ENCODE measurements at places on chromosomes 16 and 17.

- DNase-seq = no peak
Observed at GRCh38 chr16:23160082-23160481, 10.8 kb upstream of the USP31 start.

DNA sequence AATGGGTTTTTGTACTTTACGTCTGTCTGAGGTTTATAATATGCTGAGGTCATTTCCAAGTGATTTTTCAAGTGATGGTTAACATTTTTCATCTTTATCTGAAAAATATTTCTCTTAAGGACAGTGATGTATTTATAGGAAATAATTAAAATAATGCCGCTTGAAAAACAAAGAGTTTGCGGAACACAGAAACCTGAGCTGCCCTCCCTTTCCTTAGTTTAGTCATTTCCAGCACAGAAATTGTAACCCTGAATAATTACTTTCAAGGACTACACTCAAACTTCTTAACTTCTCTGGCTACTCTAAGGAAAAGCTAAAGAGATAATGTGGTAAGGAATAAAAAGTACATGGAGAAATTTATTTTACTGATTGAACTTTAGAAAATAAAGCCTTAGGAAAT is 54.6 kb downstream of the MRTFB start:
- DNase-seq = no peak

DNA sequence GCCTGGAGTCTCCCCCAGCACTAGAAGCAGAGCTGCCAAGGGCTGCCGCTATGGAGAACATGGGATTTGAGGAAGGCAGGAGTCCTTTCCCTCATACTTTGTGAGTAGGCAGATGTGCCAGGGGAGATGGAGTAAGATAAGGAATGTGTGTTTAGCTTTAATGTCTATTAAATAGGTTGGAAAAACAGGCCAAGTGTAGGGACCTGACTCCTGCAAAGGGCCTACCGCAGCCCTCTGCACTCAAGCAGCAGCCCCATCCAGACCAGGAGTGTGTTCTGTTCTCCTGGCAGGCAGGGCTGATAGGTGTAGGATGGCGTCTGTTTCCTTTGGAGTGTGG is 1.8 kb upstream of the MIF4GD start:
- no peak for DNase-seq

- DNase-seq = no peak
Observed at GRCh38 chr16:7716660-7717550, 384.3 kb downstream of the RBFOX1 start.

- DNase-seq = peak; percentile 59
Observed at GRCh38 chr16:61432421-61432820, 603.8 kb downstream of the CDH8 start.

DNA sequence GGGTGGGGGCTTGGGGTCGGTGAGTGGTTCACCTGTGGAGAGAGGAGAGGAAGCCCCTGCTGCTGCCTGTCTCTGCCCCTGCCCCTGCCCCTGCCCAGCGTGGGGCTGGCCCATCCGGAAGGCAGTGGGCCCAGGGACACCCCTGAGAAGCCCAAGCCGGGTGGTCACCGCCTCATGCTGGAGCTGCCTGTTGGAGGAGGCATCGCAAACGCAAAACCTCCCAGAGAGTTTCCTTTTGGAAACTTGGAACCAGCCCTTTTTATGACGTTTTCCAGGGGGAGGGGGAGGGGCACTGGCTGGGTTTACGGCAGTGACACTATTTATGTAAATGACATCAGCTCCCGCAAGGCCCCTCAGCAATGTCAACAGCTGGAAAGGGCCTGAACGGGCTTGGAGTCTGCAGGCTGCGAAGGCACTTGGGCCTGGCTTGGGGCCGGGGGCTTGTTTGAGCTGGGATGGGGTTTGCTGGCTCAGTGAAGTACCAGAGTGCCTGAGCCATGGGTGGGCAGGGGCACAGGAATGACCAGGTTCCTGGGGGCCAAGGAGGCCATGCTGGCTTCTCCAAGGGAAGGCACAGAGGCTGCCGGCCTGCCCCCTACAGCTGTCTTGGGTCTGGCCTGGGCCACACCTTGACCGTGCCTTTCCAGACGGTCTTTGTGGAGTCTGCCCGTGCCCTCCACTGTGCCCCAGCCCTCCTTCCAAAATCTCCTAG is 219.5 kb downstream of the NTN1 start:
- DNase-seq = peak; percentile 87

GRCh38 chr16:81610144-81610842 is 165.7 kb downstream of the CMIP start:
- peak; percentile 83 for DNase-seq

DNA sequence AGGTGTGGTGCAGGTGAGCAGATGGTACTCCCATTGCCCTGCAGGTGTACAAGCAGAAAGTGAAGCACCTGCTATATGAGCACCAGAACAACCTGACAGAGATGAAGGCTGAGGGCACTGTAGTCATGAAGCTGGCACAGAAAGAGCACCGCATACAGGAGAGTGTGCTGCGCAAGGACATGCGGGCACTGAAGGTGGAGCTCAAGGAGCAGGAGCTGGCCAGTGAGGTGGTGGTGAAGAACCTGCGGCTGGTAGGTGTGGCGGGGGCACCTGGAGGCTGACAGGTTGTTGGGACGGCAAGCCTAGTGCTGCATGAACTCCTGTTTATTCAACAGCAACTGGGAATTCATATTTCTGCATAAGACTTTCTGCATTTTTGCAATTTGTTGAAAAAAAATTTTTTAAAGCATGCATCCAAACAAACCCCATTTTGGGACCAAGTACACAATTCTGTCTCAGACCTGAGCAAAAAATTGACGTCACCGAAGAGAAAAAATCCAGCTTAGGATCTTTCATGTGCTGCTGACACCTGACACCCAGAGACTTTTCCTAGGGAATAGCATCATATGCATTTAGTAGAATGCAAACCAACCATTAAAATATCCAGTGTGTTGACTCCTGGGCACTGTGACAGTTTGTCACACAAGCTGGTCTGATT is 13.5 kb upstream of the DBNDD1 start:
- DNase-seq = peak; percentile 63

- no peak for DNase-seq
Observed at GRCh38 chr17:76000755-76001521, at the start of gene CDK3. Gene CDK3 (plus strand): TSS chr17:76000855. CDS start chr17:76001426, 571 bp downstream.

DNA sequence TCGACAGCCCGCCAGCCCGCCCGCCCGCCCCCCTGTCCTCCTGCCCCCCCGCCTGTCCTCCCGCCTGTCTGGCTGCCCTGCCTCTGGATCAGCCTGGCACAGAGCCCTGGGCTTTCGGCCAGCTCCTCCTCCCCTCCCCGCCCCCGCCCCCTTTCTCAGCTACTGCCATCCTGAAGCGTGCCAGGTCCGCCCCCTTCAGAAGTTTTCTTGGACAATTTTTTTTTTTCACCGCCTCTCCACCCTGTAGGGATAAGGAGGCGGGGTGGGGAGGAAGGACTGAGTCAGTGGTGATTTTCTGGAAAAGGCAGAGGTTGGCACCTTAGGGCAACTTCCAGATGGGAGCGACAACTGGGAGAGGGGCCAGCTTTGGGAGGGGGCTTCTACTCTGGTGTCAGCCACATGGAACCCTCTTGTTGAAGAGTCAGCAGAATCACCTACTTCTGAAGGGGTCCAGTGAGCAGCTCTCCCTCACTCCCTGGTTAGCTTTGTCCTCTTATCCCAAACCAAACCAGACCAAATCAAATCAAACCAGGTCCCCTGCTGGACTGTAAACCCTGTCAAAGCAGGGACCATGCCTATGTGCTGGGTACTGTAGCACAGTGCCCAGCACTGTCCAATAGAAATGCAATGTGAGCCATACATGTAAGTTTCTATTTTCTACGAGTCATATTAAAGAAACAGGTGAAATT is 19.7 kb downstream of the IGF2BP1 start:
- DNase-seq = peak; percentile 93

GRCh38 chr16:4743226-4743878 is 9.0 kb downstream of the DNAAF8 start:
- DNase-seq = peak; percentile 16

DNA sequence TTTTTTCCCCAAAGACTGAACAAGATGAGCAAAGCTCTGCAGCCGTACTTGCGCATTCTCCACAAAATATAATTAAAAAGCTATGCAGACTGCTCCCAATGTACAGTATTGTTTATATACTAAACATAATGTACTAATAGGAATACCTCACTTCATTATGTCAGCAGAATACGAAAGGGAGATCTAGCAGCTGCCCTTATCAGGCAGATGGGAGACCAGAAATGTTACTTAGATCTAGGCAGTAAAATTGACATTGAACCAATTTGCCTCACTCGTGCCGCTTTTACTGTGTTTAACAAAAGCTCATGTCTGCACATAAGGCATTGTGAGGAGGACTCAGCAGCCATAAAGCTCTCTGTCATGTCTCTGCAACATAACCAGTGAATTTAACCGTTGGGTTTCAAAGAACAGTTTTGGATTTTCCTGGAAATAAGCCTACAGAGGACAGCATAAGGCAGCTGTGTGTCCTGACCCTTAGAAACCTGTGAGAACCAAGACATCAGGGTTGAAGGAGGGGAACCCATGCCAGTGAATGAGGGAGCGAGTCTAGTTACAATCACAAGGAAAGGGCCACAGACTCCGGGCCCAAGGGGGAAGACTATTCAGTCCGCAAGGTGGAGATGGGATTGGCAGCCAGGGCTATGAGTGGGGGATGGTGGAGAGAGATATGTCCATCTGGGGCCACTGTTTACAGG is 71.4 kb downstream of the GNAO1 start:
- DNase-seq = no peak

- no peak for DNase-seq
Observed at GRCh38 chr16:87603684-87604633, 1.7 kb downstream of the JPH3 start.

DNA sequence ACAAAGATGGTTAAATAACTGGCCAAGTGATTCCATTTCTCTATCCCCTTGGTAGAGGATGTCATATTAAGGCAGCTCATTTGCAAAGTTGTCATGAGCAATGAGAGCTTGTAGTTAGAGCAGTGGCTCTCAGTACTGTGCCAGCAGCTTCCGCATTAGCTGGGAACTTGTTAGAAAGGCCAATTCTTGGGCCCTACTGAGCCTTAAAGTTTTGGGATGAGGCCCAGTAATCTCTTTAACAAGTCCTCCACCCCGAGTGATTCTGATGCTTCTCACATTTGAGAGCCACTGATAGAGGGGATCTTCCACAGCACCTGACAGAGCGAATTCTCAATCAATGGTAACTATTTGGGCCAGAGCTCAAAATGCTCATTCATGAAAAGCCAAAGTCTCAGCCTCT is 20.2 kb upstream of the CCL1 start:
- no peak for DNase-seq

DNA sequence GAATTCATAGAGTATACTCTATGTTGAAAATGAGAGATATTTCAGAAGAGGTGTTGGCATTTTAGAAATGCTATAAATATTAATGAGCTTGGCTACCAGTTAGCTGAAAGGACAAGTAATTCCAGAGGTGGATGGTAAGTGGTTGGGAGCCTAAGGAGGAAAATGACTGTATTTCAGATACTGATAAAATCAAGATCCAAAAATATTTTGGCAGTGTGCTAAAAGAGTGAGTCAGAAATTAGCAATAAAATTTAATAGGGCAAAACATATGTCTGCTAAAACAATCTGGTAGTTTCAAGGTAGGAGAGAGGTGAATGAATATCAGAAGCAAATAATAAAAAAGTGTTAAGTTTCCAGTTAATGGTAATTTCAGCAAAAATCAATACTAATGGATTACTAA is 1287.9 kb downstream of the CDH8 start:
- DNase-seq = no peak

DNA sequence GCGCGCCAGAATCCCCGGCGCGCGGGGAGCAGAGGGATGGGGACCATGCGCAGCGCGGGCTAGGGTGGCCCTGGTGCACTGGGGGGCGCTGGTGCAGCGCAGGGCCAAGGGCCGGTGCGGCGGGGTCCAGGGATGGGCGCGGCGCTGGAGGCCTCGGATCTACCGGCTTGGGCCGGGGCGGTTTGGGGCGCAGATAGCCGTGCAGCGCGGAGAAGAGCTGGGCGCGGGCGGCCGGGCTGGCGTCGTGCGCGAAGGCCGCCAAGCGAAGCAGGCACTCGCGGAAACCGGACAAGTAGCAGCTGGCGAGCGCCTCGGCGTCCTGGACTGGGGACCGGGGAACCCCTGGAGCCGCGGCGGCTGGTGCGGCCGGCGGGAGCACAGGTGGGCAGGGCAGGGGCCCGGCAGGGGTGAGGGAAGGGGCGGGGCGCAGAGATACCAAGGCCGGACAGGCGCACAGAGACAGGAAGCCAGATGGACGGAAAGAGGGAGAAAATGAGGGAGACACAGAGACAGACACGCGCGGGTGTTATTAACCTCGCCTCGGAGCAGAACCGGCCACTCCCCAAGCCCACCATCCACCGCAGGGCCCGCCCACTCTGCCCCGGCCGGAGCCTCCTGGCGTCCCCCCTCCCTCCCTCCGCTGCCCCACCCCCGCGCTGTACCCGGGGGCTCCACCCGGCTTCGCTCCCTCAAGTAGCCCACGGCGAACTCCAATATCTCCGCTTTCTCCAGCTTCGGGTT is 2.1 kb downstream of the HES7 start:
- peak; percentile 70 for DNase-seq

GRCh38 chr17:79812353-79813258 is 15.7 kb upstream of the CBX8 start:
- DNase-seq = no peak

Measured in fibroblast of skin of back (primary cell).